ENCODE measurements at places on chromosomes 5 and 9. TPM values are rescaled to one million over a fixed set of nuclear protein-coding genes. Genes with fewer than 3 reads are reported as not detected.

DNA sequence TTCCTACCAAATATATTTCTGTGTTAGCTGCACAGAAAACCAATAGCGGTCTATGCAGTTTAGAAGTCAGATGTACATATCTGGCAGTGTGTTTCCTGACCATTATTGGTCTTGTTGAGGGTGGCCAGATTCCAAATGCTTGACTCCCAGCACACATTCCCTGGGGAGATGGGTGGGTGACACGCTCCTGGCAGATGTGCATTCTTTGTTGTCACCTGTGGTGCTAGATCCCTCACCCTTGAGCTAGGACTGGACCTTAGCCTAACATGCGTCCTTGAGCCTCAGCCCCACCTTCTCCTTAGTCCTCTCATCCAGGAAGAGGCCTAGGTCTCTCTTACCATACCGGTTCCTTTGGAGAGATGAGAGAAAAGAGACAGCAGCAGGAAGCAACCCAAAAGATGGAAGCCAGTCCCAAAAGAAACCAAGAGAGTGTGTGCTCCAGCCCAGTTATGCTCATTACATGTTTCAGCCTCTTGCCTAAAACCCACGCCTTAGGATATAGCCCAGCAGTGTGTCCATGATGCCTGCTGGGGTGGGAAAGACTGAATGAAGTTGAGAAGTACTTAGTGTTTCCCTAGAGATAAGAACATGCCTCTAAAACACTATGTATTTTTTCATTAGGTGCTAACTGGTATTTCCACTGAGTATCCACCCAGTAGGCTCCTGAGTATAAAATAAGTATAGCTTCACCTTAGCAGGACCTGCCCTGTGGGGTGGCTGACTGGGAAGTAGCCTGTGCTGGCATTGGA is 116.7 kb downstream of the PDE8B start:
- no peak for DNase-seq

DNA sequence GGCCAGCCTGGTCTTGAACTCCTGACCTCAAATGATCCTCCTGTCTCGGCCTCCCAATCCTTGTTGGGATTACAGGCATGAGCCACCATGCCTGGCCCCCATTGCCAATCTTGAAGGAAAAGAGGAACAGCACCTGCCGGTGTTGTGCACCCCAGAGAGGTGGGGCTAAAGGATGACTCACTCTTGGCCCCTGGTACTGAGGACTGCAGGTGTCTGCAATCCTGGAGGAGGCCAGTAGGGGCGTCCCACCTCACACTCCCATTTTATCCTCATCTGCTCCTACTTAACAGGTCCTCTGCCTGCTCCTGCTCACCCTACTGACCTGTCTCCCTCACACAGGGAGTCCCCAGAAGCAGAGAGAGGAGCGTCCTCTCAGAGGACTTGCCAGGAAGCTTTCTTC is 390.4 kb downstream of the ARHGEF28 start:
- no peak for DNase-seq

GRCh38 chr5:180127682-180128670 is 56.4 kb upstream of the RNF130 start:
- peak; percentile 27 for DNase-seq

- DNase-seq = no peak
Observed at GRCh38 chr5:170173227-170173626, 59.6 kb upstream of the C5orf58 start.

DNA sequence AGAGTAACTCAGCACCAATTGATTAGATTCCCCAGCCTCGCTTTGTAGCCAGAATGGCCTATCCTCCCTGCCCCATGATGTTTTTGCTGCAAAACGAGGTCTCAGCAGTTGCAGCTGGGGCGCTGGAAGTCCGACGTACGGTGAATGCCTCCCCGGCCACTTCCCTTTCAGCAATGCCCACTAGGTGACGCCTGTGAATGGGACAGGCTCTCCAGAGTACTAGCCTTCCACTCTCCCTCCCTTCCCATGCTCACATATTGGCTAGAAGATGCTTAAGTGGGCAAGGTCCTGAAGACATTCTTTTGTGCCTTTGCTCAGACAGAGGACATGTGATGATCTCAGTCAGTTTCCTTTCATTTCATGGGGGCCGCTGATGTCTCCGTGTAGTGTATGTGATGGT is 50.8 kb downstream of the DMRT2 start:
- peak; percentile 42 for DNase-seq

GRCh38 chr5:136424835-136425584 is 59.7 kb upstream of the TRPC7 start:
- peak; percentile 78 for DNase-seq

DNA sequence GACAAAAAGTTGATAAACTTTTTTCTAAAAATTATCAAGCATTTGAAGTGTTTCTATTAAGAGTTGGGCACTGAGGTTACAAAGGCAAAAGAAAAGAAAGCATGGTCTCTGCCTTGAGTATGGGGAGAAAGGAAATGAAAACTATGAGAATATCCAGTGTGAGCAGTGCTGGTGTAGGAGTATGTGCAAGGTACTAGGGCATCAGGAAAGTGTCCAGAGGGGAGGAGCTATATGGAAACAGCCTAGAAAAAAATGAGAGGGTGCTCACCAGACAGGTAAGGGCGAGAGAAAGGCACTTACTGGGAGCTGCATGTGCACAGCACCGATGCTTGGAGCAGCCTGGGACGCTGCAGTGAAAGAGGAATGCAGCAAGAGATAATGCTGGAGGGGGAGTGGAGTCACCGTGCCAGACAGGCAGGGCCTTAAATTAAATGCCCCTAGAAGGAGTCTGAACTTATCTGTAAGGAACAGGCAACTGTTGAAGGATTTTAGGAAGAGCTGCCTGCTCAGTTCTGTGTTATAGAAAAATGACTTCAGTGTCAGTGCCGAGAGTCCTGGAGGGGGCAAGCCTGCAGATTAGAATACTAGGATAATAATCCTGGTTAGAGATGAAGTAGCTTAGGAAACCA is 14.0 kb downstream of the MCC start:
- DNase-seq = no peak

GRCh38 chr9:99821396-99822108 is at the start of gene NR4A3:
Gene NR4A3 (plus strand): TSS chr9:99821885. CDS start chr9:99828043, 6,158 bp downstream.
- peak; percentile 73 for DNase-seq

DNA sequence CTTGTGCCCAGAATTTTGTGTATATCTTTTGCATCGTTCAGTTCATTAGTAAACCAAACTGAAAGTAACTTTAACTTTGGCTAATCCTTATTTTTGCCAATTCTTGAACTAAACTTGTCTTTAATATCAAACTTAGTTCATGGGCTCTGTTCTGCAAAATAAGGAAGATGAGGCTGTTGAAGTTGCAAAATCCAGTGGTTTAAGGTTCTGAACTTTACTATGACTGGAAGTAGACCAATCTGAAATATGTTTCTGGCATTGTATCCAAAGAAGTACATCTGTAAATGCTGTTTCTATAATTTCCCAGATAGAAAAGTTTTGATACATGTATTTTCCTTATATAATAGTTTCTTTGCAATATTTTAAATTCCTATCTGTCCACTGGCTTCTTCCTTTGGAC is 238.1 kb downstream of the CETN3 start:
- DNase-seq = no peak

DNA sequence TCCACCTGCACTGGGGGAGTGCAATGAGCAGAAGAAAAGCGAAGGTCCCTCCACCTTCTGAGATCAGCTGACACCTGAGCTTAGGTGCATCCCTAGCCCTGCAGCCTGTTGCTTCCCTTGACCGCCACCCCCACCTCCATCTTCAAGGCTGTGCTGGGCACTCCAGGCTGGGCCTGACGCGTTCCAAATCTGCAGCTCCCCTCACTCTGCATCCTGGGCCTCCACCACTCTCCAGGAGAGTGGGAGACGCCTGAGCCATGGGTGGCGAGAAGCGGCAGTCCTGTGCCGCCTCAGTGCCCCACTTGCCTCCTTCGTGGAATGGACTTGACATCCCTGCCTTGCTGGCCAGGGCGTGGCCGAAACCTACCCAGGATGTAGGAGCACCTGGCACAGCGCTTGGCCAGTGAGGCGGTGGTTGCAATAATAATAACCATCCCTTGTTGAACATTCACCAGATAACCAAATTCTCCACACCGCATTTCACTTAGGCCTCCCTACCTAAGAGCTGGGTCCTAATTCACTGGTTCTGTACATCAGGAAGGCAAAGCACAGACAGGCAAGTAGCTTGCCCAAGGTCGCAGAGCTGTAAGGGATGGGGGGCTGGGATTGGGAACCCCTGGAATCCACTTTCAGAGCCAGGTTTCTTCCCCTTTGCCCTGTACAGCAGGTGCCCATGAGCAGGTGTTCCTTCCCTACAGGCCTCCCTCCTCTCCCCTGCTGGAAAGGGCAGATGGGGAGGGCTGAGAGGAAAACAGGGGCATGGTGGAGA is 11.7 kb downstream of the B4GALT7 start:
- no peak for DNase-seq

DNA sequence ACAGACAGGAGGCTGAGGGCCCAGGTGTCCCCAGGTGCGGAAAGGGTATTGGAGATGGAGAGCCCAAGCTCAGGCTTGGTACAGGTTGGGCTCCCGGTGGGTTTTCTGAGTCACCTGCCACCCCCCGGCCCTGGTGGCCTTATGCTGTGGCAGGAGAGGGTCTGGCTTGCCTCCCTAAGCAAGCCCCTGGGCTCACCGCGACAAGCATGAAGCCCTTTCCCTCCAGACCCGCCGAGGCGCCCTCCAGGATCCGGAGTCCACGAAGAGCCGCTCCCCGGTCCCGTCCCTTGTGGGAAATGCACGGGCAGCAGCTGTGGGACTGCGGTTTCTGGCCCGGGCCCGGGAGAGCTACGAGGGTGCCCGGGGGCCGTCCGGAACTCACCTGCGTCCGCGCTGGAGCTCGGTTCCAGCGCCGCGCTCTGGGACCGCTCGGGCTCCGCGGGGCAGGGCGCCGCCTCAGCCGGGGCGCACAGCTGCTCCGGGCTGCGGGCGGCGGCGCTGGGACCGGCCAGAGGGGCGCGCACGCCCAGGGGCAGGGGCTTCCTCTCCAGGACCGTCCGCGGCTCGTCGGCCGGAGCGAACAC is 757 bp downstream of the SAPCD2 start:
- no peak for DNase-seq

DNA sequence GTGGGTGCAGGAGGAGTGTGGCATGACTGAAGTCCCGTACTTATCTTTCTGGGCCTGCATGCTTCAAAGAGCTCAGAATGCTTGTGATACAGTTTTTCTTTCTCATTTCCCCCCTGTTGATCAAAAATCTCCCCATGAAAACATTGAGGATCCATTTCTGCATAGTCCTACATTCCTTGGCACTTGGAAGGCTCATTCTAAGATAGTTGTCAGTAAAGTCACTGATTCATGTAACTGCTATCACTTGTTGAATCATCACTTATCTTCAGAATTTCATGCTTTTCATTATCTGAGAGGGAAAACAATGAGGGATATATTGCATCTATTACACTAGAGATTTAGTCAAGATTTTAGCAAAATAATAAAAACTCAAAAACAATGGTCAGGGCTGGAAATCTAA is 1953.1 kb upstream of the CDH6 start:
- DNase-seq = no peak

GRCh38 chr5:32471784-32472183 is 27.2 kb upstream of the ZFR start:
- no peak for DNase-seq

DNA sequence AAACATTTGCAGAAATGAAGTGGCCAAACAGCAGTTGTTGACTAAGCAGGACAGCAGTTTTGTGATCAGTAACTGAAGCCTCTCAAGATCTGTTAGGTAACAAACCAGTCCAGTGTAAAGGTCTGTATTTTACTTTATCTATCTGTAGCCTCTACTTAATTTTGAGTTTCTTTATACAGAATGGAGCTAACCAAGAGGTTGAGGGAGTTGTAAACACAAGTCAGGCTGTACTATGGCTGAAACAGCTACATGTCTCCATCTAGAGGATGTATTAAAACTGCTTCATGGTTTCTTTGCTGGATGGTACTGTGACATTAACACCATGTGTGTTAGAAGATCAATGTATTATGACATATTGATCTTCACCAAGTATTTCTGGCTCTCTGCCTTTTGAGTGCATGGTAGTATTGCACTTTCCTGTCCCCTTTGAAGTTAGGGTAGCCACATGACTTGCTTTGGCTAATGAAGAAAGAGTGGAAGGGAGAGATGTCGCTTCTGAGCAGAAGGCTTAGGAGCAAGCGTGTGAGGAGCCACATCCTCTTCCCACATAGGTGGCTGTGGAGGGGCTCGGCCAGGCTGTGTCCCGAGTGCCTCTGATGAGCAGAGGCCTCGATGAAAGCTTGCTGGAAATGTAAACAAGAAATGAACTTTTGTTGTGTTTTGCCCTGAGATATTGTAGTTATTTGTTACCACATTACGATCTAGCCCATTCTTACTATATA is 105.6 kb upstream of the PCA3 start:
- DNase-seq = no peak

- DNase-seq = no peak
Observed at GRCh38 chr5:61666064-61666621, 334.1 kb downstream of the ZSWIM6 start.

GRCh38 chr5:145237843-145238242 is 597.3 kb downstream of the PRELID2 start:
- no peak for DNase-seq

Gene NRARP
- not detected for polyA plus RNA-seq

Gene DIRAS2
- polyA plus RNA-seq = 0.14 TPM

Gene FGF18
- polyA plus RNA-seq = not detected

Gene CXCL14
- polyA plus RNA-seq = 10.4 TPM

Gene NXNL2
- 0.14 TPM for polyA plus RNA-seq

Gene RNF183
- polyA plus RNA-seq = not detected

Gene TXNDC8
- not detected for polyA plus RNA-seq

Gene C5
- polyA plus RNA-seq = 127 TPM

Gene TIMD4
- 13.9 TPM for polyA plus RNA-seq
